ENCODE measurements at places on chromosomes 5 and 9. TPM values are rescaled to one million over a fixed set of nuclear protein-coding genes. Genes with fewer than 3 reads are reported as not detected.

- no peak for DNase-seq
Observed at GRCh38 chr9:125202846-125203618, 2.7 kb downstream of the RABEPK start.

DNA sequence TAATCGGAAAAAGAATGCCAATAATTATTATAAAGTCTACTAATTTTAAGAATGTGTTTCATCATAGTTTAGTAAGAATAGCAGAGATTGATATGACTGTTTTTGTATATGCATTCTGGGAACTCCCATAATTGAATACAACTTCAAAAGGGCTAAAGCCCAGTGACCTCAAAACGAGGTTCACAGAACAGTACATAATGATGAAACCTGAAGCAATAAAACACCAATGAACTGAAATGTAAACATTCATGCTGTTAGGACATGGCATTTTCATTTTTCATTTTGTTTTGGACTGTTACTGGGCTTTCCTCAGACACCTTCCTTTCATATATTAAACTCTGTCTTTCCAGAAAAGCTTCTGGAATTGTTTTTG is 684 bp upstream of the JMY start:
- DNase-seq: no peak

GRCh38 chr5:94545870-94546625 is 72.4 kb downstream of the KIAA0825 start:
- no peak for DNase-seq

GRCh38 chr5:10801931-10802666 is 41.1 kb upstream of the DAP start:
- no peak for DNase-seq

DNA sequence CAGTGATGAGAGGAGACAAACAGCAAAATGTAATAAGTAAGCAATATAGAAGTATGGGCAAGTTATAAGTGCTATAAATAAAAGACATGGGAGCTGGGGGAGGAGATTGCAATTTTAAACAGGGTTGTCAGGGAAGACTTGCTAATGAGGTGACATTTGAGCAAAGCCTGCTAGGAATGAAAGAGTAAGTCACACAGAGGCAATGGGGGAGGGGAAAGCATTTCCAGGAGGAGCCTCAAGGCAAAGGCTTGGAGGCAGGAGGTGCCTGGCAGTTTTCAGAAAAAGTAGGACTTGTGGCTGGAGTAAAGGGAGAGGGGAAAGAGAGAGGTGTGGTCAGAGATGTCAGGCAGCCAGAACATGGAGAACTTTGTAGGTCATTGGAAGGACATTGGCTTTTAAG is 124.4 kb upstream of the NMUR2 start:
- DNase-seq: no peak

DNA sequence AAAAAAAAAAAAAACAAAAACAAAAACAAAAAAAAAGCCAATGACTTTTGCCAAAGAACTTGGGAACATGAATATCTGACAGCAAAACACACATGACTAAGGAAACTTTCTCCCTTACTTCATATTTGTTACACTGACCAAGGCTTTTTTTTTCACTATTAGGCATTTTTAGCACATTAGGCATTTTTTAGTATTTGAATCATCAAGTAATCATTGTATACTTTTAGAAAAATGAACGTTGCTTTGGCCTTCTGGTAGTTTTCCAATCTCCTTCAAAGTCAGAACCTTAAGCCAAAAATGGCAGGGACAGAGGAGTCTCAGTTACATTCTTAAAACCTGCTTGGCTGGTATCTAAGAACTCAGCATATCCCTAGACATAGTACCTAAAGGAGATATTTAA is 19.3 kb downstream of the NREP start:
- DNase-seq: no peak

DNA sequence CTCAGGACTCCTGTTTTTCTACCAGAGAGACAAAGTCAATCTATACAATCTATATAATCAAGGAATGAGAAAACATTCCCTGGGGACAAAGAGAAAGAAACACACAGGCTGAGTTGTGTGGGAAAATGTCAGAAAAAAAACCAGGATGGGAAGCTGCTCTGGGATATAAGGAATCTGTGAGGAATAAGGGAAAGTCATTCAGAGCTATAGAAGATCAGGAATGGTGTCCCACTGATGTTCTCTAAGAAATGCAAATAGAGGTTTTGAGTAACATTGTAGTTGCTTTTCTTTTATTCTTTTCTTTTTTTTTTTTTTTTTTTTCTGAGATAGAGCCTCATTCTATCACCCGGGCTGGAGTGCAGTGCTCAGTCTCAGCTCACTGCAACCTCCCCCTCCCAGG is 605.9 kb upstream of the KLF4 start:
- DNase-seq: no peak

GRCh38 chr9:133167769-133168168 is 4.1 kb upstream of the GBGT1 start:
- DNase-seq: no peak

- no peak for DNase-seq
Observed at GRCh38 chr9:8718121-8718725, 918.6 kb upstream of the DMAC1 start.

DNA sequence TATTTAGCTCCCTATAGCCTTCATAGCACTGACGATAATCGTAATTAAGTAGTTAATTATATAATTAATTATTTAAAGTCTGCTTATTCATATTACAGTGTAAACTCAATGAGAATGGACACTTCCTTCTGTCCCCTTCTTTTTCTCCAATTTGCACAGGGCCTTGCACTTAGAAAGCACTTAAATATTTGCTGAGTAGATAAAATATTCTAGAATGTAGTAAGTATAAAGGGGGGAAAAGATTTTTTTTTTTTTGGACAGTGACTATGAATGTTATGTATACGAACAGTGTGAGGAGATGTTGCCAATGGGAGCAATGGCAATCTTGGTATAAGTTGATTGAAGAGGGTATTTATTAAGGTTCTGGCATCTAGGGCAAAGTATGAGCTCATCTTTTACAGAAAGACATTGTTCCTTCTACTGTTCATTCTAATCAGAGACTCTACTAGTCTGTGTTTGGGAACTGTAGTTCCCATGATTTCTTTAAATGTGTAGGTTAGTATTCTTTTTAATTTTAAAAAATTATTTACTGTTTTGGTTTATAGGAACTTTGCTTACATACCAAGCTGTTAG is 49.4 kb downstream of the YTHDC2 start:
- DNase-seq: no peak

DNA sequence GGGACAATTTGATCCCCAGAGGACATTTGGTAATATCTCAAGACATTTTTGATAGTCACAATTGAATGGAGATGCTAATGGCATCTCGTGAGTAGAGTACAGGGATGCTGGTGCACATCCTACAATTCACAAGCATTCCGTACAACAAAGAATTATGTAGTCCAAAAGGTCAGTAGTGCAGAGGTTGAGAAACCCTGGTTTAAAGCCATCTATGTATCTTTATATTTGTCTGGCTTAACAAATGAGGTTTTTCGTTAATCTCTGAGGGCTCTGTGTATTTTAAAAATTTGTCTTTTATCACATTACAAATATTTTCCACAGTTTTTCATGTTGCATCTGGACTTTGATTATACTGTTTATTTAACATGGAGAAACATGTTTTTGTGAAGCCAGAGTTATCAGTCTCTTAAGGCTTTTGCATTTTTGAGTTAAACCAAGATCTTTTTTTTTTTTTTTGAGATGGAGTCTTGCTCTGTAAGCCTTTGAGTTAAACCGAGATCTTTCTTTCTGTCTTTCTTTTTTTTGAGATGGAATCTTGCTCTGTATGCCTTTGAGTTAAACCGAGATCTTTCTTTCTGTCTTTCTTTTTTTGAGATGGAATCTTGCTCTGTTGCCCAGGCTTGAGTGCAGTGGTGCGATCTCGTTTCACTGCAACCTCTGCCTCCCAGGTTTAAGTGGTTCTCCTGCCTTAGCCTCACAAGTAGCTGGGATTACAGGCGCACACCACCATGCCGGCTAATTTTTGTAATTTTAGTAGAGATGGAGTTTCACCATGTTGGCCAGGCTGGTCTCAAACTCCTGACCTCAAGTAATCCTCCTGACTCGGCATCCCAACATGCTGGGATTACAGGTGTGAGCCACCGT is 2.8 kb downstream of the HSDL2 start:
- DNase-seq: no peak

GRCh38 chr5:176161431-176161830 is 76.8 kb upstream of the SIMC1 start:
- DNase-seq: no peak

- DNase-seq: peak; percentile 28
Observed at GRCh38 chr9:109107402-109108240, 12.1 kb downstream of the TMEM245 start.

DNA sequence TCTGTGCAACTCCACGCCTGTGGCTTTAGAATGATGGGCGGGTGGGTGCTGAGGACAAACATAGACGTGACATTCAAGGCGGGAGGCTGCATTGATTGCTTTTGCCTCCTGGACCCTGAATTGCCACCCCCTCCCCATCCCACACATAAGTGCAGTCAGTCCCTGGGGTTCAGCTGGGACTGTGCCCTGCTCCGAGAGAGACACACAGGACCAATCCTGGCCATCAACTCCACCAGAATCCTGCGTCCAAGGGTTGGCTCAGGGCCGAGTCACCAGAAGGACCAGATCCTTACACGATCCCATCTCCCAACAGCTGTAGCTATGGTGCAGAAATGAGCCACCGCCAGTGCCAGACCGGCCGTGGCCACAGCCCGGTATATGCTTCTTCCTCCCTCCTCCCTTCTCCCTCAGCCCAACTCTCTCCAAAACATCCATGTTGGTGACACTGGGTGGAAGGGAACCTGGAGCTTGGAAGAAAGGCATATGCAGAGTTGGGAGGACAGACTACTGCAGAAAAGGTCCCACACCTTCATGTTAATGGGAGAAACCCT is 27.4 kb downstream of the IRX2 start:
- no peak for DNase-seq

- no peak for DNase-seq
Observed at GRCh38 chr9:15469862-15470261, 40.9 kb downstream of the PSIP1 start.

- DNase-seq: no peak
Observed at GRCh38 chr9:4140362-4140761, 159.5 kb downstream of the GLIS3 start.

DNA sequence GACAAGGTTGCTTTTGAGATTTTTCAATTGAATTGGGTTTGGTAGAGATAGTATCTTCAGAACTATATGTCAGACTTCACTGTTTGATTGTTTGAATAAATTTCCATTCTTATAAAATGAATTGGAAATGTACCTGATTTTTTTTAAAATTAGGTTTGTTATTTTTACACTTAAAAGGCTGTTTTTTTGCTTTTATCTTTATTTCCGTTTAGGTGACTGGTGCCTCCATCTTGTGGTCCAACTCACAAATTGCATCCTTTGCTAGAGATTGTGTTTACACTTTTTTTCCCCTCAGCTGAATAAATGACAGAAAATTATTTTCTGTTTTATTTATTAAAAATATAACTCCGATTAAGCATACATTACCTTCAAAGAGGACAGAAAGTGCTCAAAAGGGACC is 15.6 kb downstream of the NDUFAF2 start:
- peak; percentile 20 for DNase-seq

GRCh38 chr9:79432485-79432884 is 139.3 kb upstream of the TLE4 start:
- no peak for DNase-seq

GRCh38 chr5:146410272-146410671 is 36.9 kb upstream of the TCERG1 start:
- DNase-seq: no peak

- no peak for DNase-seq
Observed at GRCh38 chr9:85040146-85040545, 370.6 kb downstream of the NTRK2 start.

DNA sequence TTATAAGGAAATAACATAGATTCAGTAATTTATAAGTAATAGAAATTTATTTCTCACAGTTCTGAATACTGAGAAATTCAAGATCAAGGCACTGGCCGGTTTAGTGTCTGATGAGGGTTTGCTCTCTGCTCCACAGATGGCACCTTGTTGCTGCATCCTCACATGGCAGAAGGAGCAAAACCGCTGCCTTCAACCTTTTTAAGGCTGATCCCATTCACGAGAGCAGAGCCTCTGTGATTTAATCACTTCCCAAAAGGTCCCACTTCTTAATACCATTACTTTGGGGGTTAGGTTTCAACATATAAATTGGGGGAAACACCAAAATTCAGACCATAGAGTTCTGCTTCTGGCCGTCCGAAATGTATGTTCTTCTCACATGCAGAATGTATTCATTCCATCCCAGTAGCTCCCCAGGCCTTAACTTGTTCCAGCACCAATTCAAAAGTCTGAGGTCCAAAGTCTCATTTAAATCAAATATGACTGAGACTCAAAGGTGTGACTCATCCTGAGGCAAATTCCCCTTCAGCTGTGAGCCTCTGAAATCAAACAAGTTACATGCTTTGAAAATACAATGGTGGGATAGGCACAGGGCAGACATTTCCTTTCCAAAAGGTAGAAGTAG is 30.6 kb downstream of the BAAT start:
- DNase-seq: no peak

DNA sequence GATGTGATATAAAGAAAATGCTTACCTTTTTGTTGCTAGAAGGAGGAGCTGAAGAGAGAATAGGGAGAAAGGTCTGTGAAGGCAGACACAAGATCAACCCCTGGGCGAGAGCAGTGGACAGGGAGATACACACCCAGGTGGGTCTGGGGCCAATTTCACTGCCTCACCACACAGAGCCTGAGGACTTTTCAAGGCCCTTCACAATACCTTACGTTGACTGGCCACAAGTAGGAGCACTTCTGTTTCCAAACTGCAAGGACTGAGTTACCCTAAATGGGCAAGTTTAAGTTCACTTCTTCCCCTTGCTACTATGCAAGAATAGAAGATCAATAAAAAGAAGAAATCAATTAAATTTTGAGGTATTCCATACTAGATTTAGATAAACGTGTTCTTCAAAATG is 174.5 kb upstream of the SLC12A2 start:
- DNase-seq: peak; percentile 14

- peak; percentile 20 for DNase-seq
Observed at GRCh38 chr9:1759009-1759408, 256.1 kb upstream of the SMARCA2 start.

DNA sequence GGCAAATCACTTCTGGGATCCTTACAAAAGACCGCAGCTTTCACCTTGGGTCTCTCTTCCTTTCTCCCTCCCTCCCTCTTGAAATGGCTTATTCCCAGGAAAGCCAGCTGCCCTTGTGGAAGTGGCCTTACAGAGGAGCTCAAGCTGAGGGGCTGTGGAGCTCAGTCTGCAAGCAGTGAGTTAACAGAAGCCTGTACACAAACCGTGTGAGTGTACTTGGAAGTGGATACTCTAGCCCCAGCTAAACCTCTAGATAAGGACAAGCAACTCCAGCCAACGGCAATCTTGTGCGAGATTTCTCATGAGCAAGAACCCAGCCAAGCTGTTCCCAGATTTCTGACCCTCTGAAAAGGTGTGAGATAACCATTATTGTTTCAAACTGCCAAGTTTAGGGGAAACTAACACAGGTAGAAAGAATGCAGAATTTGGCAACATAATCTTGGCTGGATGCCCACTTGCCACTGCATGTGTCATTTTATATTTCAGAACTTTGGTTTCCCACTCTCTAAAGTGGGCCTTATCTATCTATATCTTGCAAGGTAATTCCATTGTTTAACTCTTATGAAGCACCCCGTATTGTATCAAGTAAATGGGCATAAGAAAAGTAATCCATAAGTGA is 85.6 kb downstream of the CDH18 start:
- no peak for DNase-seq

PCDHGB6 gene
- not detected for total RNA-seq

NIM1K gene
- 2.1 TPM for total RNA-seq

GABRA1 gene
- total RNA-seq: not detected

LCN12 gene
- total RNA-seq: 2.1 TPM

SEMA5A gene
- total RNA-seq: not detected

TMEM8B gene
- 4.3 TPM for total RNA-seq

SLCO6A1 gene
- not detected for total RNA-seq

CCL27 gene
- total RNA-seq: 0.43 TPM

NCS1 gene
- 21.3 TPM for total RNA-seq

C5orf34 gene
- 10.5 TPM for total RNA-seq

PCDHGB1 gene
- total RNA-seq: not detected

TAF1L gene
- total RNA-seq: not detected
